ENCODE measurements at places on chromosomes 7 and 10. TPM values are rescaled to one million over a fixed set of nuclear protein-coding genes. Genes with fewer than 3 reads are reported as not detected.

- no peak for DNase-seq
Measured at GRCh38 chr7:94591176-94591575, 64.8 kb downstream of the SGCE start.

GRCh38 chr7:70229242-70229641, 631.0 kb downstream of the AUTS2 start:
- no peak for DNase-seq

- DNase-seq = no peak
Measured at GRCh38 chr10:16845248-16845647, 28.0 kb upstream of the RSU1 start.

- no peak for DNase-seq
Measured at GRCh38 chr10:28937959-28938358, 260.6 kb downstream of the BAMBI start.

GRCh38 chr10:20890009-20890408, 7.1 kb downstream of the NEBL start:
- DNase-seq = no peak

GRCh38 chr10:68489919-68490318, 18.1 kb upstream of the DNA2 start:
- no peak for DNase-seq

GRCh38 chr7:88268051-88268450, 38.6 kb downstream of the STEAP4 start:
- no peak for DNase-seq

DNA sequence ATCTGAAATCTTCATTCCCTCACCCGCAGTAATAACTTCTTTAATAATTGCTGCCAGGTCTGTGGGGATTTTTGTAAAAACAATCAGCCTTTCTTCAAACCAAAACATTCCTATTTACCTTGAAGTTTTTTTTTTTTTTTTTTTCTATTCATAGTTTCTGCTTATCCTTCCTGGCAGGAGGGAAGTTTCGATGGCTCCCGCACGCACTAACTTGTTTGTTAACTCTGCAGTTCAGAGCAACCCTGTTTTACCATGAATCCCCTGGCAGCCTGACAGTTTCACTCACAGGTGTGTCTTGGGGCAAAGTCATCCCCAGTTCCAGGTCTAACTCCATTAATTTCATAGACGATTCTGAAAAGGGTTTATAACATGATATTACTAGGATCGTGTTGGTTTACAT, 149.3 kb downstream of the KLF6 start:
- no peak for DNase-seq

GRCh38 chr7:134792968-134793367, 13.5 kb downstream of the CALD1 start:
- no peak for DNase-seq

DNA sequence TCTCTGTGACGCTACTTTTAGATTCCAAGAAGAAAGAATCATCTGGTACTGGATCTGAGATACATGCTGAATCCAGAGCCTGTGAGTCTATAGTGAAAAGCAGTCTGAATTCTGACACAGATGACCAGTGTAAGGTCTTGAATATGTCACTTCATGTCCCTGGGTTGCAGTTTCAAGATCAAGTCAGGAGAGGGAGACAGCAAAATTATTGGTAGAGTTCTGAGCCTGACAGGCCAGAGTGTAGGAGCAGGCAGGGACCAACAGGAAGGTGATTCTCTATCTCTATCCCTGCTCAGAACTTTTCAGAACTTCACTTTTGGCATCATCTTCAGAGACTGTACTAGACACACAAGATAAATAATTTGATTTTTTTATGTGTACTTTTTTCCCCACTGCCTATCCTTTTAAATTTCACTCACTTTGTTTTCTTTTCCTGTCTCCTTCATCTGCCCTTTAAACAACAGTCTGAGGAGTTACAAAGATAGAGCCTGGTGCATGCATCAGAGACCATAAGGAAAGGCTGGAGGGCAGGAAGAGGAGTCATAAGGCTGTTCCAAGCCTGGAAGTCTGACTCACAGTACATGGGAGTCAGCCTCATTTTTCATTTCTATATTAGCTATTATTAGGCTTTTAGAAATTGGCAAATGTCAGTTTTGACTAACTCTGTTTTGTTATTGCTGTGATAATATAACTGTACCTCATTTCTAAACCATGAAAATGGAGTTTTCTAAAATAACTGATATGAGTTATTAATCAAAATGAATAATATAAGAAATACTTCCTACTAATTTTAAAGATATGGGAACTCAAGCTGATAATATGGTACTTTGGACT, 120.2 kb upstream of the TMEM229A start:
- DNase-seq = no peak

GRCh38 chr10:71595649-71596048, 123.9 kb downstream of the C10orf105 start:
- no peak for DNase-seq

DNA sequence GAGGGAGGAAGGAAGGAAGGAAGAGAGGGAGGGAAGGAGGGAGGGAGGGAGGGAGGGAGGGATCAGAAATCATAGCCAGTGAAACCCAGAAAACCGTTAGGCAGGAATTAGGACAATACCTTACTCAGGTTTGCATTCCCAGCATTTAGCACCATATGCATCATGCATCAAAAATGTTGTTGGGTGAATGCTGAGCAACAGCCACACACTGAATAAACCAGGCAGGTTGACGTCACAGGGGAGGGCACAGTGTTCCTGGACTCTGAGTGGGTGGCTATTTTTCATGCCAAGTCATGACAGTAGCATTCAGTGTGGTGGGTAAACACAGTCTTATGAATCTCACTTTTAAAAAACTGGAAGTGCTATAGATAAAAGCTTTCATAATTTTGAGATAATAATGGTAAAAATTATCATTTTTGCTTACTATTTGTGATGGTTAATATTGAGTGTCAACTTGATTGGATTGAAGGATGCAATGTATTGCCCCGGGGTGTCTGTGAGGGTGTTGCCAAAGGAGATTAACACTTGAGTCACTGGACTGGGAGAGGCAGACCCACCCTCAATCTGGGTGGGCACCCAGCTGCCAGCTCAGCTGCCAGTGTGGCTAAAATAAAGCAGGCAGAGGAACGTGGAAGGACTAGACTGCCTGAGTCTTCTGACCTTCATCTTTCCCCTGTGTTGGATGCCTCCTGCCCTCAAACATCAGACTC, 199.1 kb upstream of the PRKCQ start:
- DNase-seq = no peak

DNA sequence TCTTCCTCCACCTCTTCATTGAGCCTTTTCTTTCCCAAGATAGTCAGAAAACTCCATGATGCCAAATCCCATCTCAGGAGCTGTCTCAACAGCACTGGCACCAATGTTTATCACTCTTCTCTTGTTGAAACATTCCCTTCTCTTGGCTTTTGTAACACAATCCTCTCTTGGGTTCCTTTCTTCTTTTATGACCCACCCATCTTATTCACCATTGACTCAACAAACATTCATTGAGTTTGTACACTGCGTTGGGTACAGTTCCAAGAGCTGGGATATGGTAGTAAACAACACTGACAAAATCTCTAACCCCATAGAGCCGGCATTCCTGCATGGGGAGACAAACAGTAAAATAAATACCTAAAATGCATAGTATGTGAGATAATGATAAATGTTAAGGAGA, 577.5 kb downstream of the INHBA start:
- no peak for DNase-seq

- DNase-seq = no peak
Measured at GRCh38 chr7:19210893-19211413, 65.7 kb upstream of the FERD3L start.

ZNF804B gene
- 0.21 TPM for polyA plus RNA-seq

HYAL4 gene
- polyA plus RNA-seq = 0.18 TPM

GARS1 gene
- polyA plus RNA-seq = 98.0 TPM

LIPJ gene
- 0.30 TPM for polyA plus RNA-seq

SPDYE2B gene
- 0.89 TPM for polyA plus RNA-seq

TAF3 gene
- polyA plus RNA-seq = 10.9 TPM

TCF7L2 gene
- polyA plus RNA-seq = 46.2 TPM

ZNF425 gene
- polyA plus RNA-seq = 6.5 TPM

Measured in renal cortex interstitium (tissue), 15 donors.